T-helper 1 cell (primary cell): ENCODE measurements at places on chromosomes 5 and 9.

GRCh38 chr5:5387192-5387591, 35.3 kb upstream of the ICE1 start:
- DNase-seq: no peak

GRCh38 chr9:116149844-116150243, 3.7 kb upstream of the PAPPA start:
- no peak for DNase-seq

DNA sequence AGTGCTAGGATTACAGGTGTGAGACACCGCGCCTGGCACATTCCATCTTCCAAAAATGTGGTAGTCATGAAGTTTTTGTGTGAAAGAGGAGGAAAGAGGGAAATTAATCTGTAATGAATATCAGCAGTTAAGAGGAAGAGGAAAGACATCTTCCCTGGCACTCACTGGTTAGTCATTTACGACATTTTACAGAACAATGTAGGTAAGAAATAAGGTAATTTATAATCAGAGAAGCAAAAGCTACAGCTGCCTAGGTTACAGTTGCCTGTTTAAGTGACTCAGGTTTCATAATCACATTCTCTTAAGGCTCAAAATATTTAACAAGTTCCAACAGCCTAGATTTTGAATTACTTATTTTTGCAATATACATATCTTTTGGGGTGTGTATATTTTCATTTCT, 26.9 kb downstream of the CNOT6 start:
- no peak for DNase-seq

DNA sequence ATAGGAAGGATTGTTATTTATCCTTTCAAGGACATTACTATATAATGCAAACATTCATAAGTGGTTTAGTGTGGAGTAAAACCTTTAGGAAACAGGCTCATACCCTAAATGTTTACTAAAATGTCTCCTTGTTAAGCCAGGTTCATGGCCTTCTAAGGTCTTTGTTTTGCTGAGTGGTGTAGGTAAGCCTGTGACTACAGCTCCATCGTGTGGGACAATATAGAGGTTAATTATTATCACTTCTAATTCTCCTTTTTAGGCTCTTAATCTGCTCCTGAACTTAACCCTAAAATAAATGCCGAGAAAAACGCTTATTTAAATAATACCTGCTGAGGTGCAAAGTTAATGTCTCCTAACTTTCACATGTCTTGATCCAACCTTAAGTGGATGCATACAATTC, 43.8 kb downstream of the SPINK5 start:
- DNase-seq: no peak

GRCh38 chr5:170750791-170751190, 32.7 kb upstream of the GABRP start:
- no peak for DNase-seq

DNA sequence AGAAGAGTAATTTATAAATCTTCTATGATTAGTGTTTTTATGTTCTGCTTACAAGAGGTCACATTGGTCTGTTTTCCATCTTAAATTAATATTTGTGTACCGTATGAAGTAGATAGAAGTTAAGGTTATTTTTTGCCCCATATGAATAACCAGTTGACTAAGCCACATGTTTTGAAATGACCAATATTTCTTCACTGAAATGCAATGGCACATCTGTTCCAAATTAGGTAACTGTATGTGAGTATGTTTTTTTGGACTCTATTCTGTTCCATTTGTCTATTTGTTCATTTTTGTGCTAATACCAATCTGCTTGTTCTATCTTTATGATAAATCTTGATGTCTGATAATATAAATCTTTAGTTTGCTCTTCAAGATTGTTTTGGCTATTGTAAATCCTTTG, 17.7 kb downstream of the JAK2 start:
- DNase-seq: no peak

GRCh38 chr5:138659561-138659960, 84.4 kb upstream of the HSPA9 start:
- DNase-seq: no peak

DNA sequence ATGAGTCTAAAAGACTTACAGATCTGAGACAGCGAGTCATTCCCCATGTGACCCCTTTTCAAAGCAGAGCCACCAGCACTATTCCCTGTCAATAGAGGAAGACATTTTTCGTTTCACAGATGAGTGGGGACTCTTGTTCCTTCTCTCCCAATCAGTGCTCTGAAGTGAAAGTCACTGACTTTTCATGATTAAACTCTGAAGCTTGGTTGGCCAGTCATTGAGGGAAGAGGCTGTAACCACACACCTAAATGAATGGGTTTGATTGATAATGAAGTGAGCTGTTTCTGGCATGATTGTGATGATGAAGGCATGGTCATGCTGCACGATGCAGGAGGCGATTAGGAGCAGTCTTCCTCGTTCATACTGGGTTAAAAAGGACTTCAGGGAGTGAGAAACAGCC, 171.9 kb downstream of the ZNF462 start:
- no peak for DNase-seq

DNA sequence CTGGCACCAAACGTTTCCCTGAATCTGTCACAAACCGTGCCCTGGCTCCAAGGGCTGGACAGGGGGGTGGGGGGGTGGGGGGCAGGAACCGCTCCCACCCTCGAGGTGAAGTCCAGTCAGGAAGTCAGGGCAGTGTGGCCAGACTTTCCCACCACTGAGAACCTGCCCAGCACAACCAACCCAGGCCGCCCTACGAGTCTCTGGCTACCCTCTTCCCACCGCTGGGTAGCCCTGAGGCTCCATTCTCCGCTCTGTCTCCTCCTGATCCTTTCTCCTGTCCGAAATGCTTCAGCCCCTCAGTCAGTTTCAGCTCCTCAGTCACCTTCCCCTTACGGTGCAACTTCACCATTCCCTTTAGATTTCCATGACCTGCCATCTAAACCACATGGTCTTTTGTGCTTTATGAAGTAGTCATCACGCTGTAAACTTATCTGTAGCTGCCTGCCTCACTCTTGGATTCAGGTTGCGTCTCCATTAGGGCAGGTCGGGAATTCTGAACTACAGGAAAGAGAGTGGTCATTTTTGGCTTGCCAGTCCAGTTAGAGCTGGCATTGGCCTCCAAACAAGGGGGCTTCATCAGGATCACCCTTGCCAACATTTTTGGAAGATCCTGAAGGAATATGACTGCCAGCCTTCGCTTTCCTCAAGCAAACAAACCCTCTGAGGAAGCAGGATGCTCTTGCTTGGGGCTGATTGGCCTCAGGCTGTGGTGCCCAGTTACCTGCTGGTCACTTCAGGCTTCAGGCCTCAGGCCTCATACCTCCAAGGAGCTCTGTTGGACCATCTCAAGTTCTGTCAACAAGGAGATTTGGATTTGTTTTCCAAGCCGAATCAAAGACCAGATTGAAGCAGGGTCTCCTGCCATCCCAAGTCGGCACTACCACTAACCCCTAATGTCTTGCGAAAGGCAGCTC, 794 bp upstream of the DCAF12 start:
- no peak for DNase-seq

GRCh38 chr5:89435347-89435746, 552.4 kb upstream of the MEF2C start:
- no peak for DNase-seq

GRCh38 chr5:170362102-170362501, 27.1 kb downstream of the KCNMB1 start:
- DNase-seq: no peak

DNA sequence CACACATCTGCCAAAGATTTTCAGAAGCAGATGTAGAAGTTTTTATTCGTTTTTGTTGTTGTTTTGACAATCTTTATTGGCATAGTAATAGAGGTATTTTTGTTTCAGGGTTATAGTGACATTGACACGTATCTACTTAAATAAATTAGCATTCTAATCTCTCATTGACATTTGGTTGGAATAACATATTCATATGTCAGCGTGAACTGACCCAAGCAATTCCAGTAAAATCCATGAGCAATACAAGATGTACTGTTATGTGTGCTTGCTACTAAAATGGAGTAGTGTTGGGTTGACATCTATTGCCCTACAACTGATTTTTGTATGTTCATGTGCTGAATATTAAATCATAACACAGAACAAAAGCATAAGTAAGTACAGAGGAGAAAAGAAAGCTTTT, 284.4 kb upstream of the SMC2 start:
- DNase-seq: no peak

- DNase-seq: no peak
These were observed 96.4 kb downstream of the DIRAS2 start for GRCh38 chr9:90546200-90546599.
